ENCODE measurements at places on chromosomes 5 and 9. TPM values are rescaled to one million over a fixed set of nuclear protein-coding genes. Genes with fewer than 3 reads are reported as not detected.

The ENTPD8 gene
- not detected for total RNA-seq

The LCN6 gene
- total RNA-seq: 24.2 TPM

The LRRC19 gene
- not detected for total RNA-seq

DNA sequence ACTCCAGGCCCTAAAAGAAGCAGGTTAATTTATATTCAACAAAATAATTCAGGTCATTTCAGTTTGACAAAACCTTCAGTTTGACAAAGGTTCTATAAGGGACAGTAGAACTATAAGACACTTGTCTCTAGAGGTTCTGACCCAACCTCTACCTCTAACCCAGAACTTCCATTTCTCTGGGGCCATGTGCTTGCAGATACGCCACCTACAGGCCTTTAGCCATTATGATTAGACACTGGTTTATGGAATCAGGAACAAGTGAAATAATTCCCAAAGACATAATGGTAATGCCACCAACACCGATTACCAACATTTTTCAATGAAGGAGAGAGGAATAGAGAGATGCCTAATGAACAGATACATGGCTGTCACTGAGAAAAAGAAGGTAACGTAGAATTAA is 733.9 kb downstream of the PRELID2 start:
- DNase-seq: no peak

- no peak for DNase-seq
These were observed 399.0 kb downstream of the IRX1 start for GRCh38 chr5:3994628-3995027.

GRCh38 chr5:151632941-151633340 is 41.8 kb upstream of the FAT2 start:
- no peak for DNase-seq

DNA sequence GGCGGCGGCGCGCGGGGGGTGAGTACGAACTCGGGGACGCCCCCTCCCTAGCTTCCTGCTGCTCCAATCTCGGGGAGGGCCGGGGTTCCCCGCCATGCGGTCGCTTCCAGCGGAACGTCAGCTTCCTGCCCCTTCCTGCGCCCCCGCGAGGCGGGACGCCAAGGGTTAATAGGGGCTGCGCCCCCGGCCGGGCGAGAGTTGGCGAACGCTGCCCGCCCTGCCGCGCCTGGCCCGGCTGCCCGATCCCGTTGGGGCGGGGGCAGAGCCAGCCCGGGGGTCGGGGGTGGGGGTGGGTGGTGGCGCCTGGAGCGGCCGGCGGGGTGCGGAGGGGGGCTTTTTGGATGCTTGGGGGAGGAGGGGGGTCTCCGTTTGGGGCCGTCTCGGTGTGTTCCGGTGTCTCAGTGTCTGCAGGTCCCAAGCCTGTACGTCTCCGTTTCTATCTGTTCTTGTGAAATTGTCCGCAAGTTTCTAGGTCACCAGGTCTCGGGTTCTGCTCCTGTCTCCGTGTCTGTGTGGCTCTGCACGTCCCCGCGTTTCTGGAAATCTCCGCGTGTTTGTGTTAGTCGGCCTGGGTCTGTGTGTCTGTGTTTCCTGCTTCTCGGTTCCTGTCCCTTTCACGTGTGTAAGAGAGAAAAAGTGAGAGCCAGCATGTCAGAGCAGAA is 789 bp downstream of the COL27A1 start:
- peak; percentile 68 for DNase-seq

GRCh38 chr5:150540615-150541396 is 32.9 kb downstream of the NDST1 start:
- peak; percentile 77 for DNase-seq

DNA sequence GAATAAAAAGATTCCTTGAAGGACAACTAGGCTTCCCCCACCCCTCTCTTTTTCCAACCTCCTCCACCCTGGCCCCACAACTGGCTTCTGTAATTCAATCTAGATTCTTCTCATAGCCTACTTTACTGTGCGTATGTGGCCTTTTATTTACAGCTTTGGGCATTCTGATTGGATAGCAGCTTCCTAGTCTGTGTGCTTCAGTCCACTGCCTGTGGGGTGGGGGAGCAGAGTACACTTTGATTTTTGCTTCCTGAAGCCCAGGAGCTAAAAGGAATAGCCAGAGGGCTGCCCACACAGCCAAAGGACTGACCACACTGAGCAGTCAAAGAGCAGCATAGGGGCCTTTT is 30.4 kb downstream of the RUSC2 start:
- DNase-seq: no peak

GRCh38 chr9:133689151-133689763 is 48.9 kb downstream of the SARDH start:
- peak; percentile 32 for DNase-seq
